ENCODE measurements at places on chromosomes 13 and 19.

DNA sequence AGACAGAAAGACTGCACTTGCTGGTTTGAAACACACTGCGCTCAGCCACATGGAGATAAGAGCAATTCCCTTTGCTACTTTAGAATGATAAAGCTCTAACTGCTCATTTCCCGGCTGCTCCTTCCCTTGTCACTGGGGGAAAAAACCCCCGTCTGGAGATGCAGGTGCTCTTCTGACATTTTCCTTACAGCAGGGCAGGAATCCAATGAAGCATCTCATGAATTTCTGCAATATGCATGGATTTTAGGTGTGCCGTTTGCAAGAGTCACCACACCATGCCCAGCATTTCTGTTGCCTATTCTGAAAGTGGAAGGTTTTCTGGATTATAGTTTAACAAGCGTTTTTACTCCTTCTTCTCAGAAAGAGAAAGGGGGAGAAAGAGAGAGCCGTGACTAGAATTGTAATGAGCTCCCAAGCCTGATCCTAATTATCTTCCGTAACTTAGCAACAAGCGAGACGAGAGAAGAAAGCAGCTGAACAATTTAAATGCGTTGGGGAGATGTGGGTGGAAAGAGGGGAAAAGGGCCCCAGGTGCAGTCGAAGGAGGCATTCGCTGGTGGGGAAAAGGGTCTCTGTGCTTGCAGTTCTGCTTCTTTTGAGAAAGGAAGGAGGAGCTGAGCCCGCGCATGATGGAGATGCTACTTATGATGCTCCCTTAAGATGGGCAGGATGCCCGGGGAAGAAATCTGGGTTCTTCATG, 76.6 kb upstream of the SPATA13 start:
- no peak for DNase-seq

- no peak for DNase-seq
These were observed 117.9 kb downstream of the TDRD3 start for GRCh38 chr13:60514891-60515290.

DNA sequence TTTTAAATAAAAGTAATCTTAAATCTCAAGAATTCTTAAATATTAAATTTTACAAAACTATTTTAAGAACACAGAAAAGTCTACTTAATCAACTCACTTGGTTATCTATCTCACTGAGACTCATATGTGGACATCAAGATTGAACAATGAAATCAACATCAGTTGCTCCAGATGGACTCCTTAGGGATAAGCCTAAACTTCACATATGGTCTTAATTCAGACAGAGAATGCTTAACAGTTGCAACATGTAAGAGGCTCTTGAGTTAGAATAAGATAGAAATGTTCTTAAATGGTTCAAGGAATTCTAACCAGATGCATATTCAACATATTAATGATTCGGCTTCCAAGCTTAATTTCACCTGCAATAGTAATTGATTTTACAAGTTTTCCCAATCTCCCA, 1730.9 kb downstream of the PCDH9 start:
- DNase-seq: no peak

GRCh38 chr13:29484236-29484635, 111.3 kb downstream of the SLC7A1 start:
- DNase-seq: no peak

- no peak for DNase-seq
These were observed 100.2 kb downstream of the ENOX1 start for GRCh38 chr13:43686557-43686956.

DNA sequence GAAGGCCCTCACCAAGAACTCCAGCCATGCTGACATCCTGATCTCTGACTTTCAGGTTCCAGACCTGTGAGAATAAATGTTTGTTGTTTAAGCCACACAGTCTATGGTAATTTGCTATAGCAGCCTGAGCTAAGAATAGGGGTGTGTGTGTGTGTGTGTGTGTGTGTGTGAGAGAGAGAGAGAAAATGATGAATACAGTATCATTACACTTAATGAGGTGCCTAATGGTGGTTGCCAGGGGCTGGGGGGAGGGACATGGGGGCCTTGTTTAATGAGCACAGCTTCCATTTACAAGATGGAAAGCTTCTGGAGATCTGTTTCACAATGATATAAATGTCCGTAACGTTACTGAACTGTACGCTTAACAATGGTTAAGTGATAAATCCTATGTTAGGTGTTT, 53.8 kb upstream of the LATS2 start:
- DNase-seq: no peak

DNA sequence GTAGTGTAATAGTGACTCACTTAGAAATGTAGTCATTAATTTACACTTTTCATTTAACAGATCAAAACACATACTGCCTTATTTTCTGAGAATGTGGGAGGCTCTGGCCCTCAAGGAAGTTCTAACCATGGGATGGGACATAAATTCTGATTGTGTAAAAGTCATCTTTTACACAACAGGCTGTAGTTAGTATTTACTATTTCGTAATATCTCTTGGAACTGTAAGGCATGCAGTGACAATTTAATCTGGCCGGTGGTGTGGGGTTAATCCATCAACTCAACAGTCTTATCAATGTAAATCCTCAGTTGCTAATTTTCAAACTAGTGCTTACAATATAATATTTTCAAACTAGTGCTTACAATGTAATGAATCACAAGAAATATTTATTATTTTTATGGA, 1599.2 kb downstream of the EFNB2 start:
- no peak for DNase-seq

Data from NCI-H2171 (cell line).